ENCODE measurements at places on chromosomes 3 and 15.

DNA sequence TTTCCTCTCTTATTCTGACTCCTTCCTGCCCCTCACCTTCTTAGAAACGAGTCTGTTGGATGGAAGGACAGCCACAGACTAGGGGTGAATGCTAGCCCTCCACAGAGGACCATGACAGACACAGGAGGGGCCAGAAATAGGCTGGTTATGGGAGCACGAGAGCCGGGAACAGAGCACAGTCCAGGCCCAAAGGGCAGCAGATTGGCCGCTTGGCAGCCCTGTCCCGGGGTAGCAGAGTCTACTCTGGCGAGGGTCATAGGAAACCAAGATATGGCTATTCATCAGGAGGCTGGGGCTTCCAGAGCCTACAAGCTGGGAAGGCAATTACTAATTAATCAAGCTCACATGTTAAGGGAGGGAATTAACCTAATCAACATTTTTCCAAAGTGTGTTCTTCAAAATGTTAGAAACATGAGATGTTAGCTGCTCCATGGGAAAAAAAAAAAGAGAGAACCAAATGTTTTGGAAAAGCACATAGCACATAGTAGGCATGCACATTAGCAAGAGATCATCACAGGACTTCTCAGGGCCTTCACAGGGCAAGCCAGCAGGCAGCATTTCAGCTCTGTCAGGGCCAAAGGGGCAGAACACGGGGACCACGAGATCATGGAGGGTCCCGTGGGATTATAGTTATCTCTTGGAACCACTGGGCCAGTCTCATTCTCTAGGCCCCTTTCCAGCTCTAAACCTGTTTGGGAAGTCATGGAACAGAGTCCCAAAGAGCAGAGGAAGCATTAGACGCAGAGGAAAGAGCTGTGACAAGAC lies 13.3 kb downstream of the SEMA3G start:
- no peak for DNase-seq

DNA sequence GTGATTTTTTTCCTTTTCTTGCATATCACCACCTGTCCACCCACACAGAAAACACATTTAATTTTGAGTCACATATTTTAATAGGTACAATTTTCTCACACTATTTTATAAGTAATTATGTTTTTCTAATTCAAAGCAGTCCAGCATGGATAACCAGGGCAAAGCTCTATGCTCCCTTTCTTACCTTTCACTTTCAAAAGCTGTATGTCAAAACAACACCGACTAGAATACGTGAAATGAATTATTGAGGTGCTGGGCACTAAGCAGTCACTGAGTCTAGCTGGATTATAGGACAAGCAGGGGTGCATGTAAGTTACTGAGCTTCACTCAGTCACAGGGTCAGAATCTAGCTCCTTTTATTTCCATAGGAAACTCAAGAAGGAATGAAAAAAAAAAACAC lies 60.6 kb downstream of the LSAMP start:
- DNase-seq = no peak

- DNase-seq = no peak
Measured at GRCh38 chr3:143311096-143311495, 191.5 kb downstream of the CHST2 start.

DNA sequence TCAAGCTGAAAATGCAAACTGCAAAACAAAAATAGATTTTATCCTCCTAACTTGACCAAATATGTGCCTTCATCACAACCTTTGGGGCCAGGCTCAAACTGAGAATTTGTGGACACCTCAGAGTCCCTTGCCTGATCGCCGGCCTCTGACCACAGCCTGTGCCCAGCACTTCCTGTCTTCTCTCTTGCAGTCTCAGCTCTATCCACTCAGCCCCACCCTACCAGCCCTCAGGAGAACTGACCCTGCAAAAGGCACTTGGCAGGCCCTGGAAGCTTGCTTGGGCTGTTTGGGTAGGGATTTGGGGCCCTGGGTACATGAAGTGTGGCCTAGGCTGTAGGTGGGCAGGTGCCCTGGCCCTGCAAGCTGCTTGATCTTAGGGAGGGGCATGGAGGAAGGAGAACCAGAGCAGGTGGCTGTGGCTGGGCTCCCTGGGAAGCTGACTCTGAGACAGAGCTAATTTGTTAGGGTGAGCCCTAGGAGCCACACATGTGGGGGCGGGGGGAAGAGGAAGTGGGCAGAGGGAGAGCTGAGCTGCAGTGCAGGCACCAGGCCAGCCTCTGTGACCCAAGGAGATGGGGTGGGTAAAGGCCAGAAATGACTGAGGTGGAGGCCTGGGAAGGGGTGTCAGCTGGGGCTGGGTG lies 8.6 kb downstream of the CLEC3B start:
- no peak for DNase-seq

GRCh38 chr15:77455696-77456321 lies 35.1 kb downstream of the HMG20A start:
- no peak for DNase-seq

- DNase-seq = no peak
Measured at GRCh38 chr3:67947808-67948508, 293.5 kb upstream of the SUCLG2 start.

- no peak for DNase-seq
Measured at GRCh38 chr15:85615930-85616329, 178.8 kb downstream of the KLHL25 start.

- no peak for DNase-seq
Measured at GRCh38 chr3:197378985-197379718, 80.7 kb upstream of the DLG1 start.

- DNase-seq = no peak
Measured at GRCh38 chr15:68214838-68215254, 9.7 kb upstream of the CALML4 start.

GRCh38 chr3:147554332-147554731 lies 145.2 kb downstream of the ZIC1 start:
- DNase-seq = no peak

GRCh38 chr3:39273119-39273518 lies 6.7 kb downstream of the CX3CR1 start:
- DNase-seq = no peak

GRCh38 chr3:155131104-155131503 lies 51.0 kb downstream of the MME start:
- DNase-seq = no peak

GRCh38 chr3:110479731-110480130 lies 591.9 kb upstream of the NECTIN3 start:
- no peak for DNase-seq

DNA sequence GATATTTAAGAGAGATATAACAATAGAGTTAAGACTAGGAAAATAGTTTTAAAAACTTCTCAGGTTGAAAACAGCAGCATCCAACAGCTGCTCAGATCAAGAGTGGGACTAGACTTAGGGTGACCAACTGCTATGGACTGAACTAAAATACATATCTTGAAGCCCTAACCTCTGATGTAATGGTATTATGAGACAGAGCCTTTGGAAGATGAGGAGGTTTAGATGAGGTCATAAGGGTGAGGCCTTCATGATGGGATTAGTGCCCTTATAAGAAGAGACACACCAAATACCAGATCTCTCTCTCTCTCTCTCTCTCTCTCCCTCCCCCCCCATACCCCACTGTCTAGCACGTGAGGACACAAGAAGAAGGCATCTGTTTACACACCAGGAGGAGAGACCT lies 37.4 kb upstream of the GALNT15 start:
- DNase-seq = no peak

DNA sequence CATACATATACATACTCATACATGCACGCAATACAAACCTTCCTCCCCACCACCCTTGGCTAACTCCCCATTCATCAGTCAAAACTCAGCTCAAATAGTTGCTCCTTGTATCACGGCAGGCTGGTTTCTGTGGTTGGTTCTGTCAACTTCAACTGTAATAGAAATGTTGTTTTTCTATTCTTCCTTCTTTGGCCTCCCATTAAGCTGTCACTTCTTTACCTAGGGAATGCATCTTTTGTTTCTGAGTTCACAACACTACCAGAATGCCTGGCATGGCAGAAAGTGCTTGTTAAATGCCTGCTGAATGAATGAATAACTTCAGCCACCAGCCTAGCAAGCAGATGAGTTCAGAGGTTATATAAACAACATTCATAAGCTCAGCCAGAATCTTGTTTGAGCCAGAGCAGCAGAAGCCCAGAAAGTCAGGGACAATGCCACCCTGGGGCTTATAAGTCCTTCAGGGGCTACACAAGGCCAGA lies 63.1 kb downstream of the B3GALNT1 start:
- DNase-seq = no peak

DNA sequence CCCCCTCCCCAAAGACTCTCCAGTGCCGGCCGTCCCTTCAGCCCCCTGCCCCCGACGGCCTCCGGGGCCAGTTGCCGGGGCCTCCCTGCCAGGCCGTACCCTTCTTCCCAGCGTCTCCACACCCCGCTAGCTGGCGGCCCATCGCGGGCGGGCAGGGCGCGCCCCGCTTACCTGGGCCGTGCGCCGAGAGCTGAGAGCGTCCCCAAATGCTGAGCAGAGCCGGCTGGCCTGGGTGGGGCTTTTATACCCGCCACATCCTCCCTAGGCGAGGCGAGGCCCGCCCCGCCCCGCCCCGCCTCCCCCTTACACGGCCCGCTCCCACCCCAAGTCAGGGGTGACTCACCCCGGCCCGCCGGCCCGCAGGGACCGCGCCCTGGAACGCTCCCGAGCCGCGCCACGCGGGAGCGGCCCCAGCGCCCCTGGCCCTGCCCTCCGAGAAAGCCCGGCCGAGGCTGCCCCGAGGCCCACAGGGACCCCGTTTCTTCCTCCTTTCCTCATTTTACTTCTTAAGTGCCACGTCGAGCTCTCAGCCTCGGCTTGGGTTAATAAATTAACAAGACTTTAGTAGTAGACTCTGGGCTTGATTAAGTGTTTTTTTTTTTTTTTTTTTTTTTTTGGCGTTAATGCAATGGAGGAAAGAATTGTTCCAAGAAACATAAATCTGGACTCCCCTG lies at the start of gene ANXA2:
Gene ANXA2, minus strand, starts transcription at position 215 of the 674 bp plus-strand sequence. CDS start 11,911 bp downstream, outside the sequence.
- DNase-seq = no peak

DNA sequence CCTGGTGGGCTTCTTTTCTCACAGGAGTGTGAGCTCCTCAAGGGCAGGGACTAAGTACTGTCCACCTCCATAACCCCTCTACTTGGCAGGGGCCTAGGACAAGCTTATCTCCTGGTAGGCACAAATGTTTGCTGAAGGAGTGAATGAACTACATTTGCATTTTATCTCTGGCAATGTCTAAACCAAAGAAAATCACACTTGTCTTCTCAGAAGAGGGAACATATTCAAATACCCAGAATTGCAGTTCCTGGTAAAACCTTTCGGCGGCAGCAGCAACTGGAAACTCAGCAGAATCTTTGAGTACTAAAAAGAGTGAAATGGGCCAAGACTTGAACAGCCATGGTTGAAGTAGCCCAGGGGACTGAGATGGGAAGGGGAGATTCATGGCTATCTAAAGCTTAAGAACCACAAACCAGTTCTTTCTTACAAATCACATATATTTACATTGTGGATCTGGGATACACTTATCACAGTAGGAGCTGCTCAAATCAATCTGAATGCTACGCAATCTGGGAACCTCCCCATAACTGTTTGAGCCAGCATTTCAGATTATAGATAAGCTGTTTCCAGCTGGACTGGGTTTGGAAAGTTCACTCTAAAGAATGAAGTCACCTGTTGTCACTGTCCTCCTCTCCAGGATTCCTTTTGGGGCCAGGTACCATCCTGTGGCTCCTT lies 18.7 kb upstream of the PTPN9 start:
- DNase-seq = no peak

DNA sequence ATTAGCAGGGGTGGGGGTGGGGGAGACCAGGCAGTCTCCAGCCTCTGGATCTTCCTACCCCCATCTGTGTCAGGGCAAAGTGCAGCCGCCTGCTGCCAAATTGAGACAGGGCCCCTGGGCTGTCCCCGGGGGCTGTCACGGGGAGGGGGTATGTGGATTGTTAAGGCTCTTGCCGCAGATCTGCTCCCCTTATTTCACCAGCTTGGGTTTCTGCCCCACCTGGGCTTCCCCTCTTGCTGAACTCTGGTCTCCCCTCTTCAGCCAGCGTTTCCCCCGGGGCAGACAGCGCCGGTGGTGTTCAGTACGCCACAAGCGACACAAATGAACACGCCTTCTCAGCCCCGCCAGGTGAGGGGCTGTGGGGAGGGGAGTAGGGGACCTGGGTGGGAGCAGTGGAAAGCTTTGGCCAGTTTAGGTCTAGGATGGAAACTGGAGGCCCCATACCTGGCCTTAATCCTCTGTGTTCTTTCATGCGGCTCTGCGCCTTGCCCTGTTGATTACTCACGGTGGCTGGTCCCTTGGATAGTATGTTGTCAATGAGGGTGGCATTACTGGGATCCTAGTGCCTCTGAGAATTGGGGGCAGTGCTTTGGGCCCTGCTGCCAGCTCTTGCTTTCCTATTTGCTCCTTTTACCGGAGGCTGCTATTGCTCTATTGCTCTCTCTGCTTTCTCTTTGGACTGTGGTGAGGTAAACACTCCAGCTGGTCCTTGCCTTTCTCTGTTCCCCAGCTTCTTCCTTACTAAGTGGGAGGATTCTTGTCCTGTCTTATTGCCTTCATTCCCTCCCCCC lies 1.7 kb downstream of the EIF4G1 start:
- no peak for DNase-seq

GRCh38 chr3:13272831-13273603 lies 147.1 kb downstream of the NUP210 start:
- no peak for DNase-seq

- no peak for DNase-seq
Measured at GRCh38 chr15:47754312-47754711, 37.0 kb downstream of the SEMA6D start.

DNA sequence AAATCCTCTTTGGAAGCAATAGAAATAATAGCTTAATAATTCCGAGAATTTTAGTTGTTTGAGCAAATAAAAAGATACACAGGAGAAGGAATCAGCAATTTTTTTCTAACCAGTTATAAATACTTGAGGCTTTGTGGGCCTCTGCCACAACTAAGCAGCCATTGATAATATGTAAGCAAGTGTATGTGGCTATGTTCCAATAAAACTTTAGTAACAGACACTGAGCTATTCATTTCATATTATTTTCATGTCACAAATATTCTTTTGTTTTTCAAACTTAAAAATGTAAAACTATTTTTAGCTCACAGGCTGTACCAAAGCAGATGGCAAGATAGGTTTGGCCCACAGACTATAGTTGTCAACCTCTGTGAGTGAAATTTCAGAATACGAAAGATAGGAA lies 85.7 kb downstream of the MSL2 start:
- no peak for DNase-seq

GRCh38 chr3:168889666-168890065 lies 773.8 kb downstream of the MECOM start:
- DNase-seq = no peak

GRCh38 chr15:66454143-66454542 lies 43.4 kb downstream of the SNAPC5 start:
- DNase-seq = no peak

DNA sequence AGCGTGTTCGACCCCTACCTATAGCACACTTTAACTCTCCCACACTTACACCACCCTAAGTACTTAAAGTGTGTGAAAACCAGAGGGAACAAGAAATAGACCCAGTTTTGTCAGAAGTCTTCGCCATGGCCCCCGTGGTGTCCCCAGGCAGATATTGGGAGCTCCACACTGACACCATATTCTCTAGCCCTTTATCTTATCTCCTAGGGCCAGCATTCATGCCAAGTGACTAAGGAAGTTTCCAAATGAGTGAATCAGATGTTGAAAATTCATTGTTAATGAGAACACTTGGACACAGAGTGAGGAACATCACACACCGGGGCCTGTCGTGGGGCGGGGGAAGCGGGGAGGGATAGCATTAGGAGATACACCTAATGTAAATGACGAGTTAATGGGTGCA lies 31.8 kb downstream of the P3H2 start:
- no peak for DNase-seq

- DNase-seq = no peak
Measured at GRCh38 chr15:31042751-31043150, 51.3 kb upstream of the MTMR10 start.

GRCh38 chr3:82202269-82202668 lies 440.8 kb upstream of the GBE1 start:
- DNase-seq = no peak
